ENCODE measurements at places on chromosomes 12 and 14.

DNA sequence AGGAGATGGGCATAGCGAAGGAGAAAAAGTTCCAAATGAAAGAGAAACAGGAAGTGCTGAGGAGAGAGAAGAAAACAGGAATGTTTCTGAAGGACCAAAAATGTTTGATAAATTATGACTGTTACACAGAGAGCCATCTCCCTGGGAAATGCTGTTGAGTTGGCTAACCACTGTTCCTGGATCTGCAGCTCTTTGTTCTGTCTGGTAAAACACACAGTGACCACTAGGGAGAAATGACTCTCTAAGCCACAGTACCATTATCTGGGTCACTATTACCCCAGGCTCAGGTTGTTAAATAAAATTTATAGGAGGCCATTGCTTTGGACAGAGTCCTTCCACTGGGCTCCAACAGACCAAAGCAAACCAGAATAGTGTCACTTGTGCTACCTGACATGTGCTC, 219.3 kb downstream of the CRADD start:
- no peak for DNase-seq

- no peak for DNase-seq
These were observed 24.9 kb downstream of the PGAM5 start for GRCh38 chr12:132735496-132735895.

DNA sequence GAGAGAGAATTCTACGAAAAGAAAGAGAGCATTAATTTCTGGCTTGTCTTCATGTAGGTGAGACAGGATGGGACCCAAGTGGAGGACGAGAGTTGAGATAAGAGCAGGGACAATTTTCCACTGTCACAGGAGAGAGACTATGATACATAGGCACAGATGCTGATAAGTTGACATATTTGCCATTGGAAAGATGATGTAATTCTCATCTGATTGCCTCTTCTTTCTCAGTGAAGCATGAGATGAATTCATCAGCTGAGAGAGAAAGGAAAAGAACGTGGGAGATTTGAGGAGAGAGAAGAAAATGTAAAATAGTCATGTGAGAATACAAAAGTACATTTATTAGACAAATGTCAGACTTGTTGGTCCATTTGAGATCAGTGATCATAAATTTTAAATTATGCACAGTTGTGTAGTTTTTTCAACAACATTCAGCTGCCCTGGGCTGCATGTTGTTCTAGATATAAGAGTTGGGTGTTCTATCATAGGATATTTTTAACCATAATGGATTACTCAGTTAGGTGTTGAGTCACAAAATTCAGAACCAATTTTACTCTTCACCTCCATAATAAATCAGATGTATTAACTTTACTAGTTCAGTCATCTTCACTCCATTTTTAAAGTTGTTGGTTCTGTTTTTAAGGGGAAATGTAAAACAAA, 222.9 kb downstream of the DPY19L2 start:
- DNase-seq, result no peak

- DNase-seq, result no peak
These were observed 160.2 kb downstream of the DAD1 start for GRCh38 chr14:22428700-22429291.

- DNase-seq, result no peak
These were observed 66.7 kb downstream of the CCER1 start for GRCh38 chr12:90888316-90888715.
